NCI-H1092 treated with DMSO at 0.1 percent for 48 hours (cell line): ENCODE measurements at places on chromosomes 11 and 22.
A peak's percentile ranks its signal among the peaks of the same experiment; 100 is the strongest.

GRCh38 chr11:19365743-19366410 lies 125.1 kb upstream of the E2F8 start:
- no peak for DNase-seq

DNA sequence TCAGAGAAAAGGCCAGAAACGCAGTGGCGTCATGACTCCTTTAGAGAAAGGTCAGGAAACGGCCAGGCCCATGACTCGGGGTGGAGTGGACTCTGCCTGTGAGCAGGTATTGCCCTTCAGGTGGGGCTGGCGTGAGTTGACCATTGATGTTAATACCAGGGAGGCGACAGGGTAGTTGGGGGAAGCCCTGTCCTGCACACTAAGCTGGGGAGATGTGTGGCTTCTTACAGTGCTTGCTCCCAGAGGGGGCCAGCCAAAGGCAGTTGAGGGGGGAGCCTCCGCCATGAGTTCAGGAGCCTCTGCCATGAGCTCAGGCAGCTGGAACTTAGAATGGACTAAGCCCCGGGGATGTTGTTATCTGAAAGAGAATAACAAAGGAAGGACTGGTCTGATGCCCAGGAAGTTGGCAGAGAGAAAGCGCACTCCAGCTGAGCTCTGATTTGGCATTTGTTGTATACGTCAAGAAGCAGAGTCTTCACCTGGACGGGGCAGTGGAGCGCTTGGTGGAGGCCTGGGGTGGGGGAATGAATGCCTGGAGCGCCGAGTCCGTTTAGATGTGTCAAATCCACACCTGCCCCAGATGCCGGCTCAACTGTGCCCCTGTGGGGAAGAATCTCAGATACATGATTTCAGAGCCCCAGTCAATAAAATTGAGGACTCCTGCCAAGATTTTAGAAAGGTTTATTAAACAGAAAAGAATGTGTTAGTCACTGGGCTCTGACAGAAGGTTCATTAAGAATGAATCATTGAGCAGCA lies 222.5 kb downstream of the TBC1D22A start:
- peak; percentile 12 for DNase-seq

DNA sequence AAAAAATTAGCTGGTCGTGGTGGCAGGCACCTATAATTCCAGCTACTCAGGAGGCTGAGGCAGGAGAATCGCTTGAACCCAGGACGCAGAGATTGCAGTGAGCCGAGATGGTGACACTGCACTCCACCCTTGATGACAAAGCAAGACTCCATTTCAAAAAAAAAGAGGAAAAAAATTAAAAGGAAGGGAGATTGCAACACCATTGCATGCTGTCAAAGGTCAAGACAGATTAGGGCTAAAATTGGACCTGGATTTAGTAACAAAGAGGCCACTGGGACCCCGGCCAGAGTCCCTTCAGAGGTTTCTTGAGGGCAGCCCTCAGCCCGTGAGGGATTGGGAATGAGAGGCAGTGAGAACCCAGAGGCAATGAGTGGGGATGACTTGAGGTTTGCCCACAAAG lies 8.2 kb upstream of the MAFF start:
- no peak for DNase-seq

- DNase-seq, result peak; percentile 31
These were observed 33.8 kb downstream of the OR2AG2 start for GRCh38 chr11:6737872-6738466.

- no peak for DNase-seq
These were observed 122.3 kb downstream of the SHANK2 start for GRCh38 chr11:71130106-71130505.

GRCh38 chr11:35927104-35927503 lies 16.8 kb upstream of the LDLRAD3 start:
- peak; percentile 8 for DNase-seq

DNA sequence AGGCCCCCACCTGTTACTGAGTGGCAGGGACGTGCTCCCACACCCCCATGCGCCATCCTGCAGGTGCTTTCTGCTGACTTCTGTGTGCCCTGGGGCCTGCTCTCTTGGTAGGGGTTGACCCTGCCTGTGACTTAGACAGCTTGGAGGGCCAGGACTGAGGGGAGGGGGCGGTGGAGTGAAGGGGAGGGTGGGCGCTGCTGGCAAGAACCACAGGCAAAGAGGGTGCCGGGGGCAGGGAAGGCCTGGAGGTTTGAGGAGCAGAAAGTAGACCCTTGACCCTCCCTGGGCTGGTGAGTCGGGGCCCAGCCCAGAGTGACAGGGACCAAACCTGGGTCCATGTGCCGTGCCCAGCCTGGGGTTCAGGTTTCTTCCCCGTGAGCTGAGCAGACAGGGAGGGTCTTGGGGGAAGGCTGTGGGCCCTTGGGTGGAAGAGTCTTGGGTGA lies 17.8 kb downstream of the KCNQ1 start:
- no peak for DNase-seq

DNA sequence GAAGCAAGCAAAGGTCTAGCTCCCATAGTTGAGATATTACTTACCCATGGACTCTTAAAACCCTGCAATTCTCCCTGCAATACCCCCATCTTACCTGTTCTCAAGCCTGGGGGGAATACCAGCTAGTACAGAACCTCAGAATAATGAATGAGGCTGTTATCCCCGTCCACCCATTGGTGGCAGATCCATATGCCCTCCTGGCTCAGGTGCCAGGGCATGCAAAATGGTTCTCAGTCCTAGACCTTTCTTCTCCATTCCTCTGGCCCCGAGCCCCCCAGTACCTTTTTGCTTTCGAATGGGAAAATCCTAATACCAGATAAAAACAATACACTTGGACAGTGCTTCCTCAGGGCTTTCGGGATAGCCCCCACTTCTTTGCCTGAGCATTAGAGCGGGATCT lies 86.4 kb downstream of the PIWIL4 start:
- no peak for DNase-seq

DNA sequence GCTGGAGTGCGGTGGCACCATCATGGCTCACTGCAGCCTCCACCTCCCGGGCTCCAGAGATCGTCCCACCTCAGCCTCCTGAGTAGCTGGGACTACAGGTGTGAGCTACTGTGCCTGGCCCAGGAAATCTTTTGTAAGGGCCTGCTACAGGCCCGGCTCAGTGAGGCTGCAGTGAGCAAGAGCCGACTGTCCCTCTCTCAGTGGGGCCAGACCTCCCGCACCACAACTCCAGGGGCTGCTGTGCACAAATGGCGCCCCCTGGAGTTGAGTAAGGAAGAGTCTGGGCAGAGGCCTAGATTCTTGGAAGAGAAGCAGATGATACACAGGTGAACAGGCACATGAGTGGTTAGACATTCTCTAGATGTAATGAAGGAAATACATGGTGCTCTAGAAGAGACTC lies 7.0 kb downstream of the SERHL2 start:
- peak; percentile 13 for DNase-seq

GRCh38 chr11:132862137-132862536 lies 670.2 kb downstream of the OPCML start:
- DNase-seq, result no peak

DNA sequence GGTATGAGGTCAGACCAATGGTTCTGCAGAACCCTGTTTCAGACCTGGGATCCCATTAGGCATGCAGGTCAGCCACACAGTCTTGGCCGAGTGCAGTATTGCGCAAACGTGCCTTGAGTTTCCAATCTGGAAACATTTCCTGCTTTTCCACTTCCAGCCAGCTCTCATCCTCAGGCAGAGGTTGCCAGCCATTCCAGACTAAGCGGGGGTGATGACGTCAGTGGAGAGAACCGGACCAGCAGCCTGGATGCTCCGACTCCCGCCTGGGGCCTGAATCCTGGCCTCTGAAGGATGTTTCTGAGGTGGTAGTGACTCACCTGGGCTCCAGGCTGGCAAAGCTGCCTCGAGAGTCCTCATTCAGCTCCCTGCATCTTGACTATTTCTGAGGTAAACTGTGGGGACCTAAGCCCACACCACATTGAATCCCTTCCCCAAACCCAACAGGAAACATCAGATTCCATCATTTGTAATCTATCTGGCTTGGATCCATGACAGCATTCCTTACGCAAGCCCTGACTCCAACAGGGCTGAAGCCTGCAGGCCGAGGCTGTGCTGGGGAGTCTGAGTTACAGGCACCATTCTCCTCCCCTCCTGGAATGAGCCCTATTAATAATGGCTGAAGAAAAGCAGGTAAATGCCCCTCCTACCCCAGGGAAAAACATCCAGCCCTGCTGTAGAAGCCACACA lies 83.0 kb downstream of the ABTB2 start:
- DNase-seq, result no peak

- DNase-seq, result no peak
These were observed 25.6 kb downstream of the NARS2 start for GRCh38 chr11:78548911-78549590.

DNA sequence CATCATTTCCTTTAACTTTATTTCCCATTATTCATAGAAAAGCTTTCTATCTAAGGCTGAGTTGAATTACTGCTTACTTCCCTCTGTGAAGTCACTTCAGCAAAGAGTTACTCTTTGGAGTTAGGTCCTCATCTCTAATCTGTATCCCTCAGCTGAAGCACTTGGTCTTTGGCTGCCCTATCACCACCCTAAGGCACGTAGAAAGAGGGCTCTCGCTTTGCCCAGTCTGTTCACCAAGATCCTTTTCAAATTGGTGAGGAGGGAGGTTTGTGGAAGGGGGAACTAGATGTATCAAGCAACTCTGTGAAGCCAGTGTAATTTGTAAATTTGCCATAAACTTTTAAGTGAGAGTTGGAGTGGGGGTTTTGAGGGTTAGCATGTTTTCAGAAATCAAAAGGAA lies 43.4 kb downstream of the PAX6 start:
- DNase-seq, result no peak

DNA sequence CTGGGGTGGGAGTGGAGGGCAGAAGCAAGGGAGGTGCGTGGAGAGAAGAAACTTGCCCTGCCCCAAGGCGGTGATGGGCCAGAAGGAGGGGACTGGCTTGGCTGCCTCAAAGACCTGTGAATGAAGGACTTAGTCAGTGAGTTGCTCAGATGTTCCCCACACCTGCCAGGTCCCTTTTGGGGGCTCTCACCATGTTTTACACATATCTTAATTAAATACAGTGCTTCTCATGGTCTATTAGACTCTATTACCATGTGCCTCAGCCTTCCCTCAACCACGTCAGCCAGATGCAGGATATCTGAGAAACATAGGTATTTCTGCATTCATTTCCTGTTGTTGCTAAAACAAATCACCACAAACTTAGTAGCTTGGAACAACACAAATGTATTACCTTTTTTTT lies 429.5 kb downstream of the BUD13 start:
- DNase-seq, result no peak

GRCh38 chr11:132627981-132628380 lies 904.3 kb downstream of the OPCML start:
- no peak for DNase-seq

GRCh38 chr22:50271519-50271970 lies 1.4 kb upstream of the MAPK11 start:
- DNase-seq, result no peak

DNA sequence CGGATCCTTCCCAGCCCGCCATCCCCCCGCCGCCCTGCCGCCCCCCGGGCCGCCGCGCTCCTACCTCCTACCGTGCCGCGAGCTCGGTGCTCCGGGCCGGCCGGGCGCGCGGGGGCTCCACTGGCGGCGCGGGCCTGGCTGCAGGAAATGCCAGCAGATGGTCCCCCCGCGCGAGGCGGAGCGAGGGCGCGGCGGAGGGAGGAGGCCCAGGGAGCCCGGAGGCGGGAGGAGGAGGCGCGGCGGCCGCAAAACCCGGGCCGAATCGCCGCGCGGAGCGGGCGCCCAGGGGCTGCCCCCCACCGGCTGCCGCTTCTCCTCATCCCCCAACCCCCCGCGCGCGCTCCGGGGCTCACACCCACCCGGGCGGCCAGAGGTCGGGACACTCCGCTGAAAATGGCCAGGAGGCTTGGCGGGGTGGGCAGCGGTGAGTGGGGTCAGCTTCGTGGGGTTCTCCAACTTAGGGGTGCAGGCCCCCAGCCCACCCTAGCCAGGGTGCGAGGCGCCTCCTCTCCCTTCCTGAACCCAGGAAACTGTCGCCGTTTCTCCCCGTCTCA lies at the start of gene OSBPL5:
Gene OSBPL5, minus strand, starts transcription at position 159 of the 554 bp plus-strand sequence. CDS start 36,162 bp downstream, outside the sequence.
- DNase-seq, result no peak

- no peak for DNase-seq
These were observed 139.5 kb downstream of the SOX6 start for GRCh38 chr11:16216831-16217230.

GRCh38 chr11:43924112-43924855 lies 18.2 kb upstream of the C11orf96 start:
- DNase-seq, result no peak

DNA sequence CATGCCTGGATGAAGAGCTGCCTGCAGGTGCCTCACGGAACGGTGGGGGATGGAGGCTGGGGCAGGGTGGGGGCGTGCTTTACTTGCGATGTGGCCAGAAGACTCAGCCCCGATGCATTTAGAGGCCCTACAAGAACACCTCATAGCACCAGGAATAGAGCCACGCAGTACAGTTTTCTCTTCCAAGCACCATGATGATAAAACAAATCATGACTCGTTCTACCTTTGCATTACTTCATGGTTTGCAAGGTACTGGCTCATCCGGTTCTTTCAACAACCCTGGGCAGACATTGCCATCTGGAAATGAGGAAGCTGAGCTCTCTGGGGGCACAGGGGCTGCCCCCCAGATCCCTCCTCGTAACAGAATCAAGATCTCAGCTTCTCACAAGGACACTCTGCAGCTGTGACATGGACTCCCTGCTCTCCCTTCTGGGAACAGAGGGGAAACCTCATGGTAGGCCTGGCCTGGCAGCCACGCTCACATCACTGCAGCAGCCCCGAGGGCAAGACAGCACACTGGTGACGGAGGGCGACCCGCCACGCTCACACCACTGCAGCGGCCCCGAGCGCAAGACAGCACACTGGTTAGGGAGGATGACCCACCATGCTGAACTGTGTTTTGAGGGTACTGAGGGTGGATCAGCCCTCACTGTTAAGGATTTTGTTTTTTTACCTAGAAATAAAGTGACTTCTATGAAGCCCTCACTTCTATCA lies 46.9 kb downstream of the PHF21B start:
- no peak for DNase-seq

DNA sequence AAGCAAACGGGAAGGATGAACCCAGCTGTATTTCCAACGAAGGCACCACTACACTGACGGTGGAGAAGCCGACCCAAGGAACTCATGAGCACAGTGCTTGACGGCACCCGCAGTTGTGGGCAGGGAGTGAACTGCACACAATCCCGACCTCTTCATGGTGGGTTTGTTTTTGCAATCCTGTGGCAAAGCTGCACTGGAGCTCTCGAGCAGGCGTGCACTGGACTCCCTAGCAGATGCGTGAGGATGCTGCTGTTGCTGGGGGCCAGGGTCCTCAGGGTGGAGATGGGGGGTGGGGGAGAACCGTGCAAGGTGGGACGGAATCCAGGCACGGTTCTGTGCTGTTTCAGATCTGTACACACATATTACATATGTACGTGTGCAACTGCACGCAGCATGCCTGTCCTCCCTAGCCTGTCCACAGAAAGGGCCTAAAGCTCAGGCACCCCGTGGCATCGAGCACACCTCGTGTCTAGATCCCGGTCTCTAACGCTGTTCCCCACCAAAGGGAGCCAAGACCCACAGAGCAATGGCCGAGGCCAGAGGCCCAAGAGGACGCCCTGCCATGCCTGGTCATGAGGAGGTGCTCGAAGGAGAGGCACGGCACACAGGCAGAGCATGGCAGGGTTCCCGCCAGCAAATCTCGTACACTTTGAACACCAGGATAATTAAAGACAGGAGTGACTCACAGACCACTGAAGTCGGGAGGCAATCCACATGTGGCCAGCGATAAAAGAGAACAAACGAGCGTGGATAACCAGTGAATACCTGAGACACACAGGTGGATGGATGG lies 17.6 kb downstream of the ALG12 start:
- no peak for DNase-seq

- DNase-seq, result peak; percentile 54
These were observed 742 bp upstream of the CASP4 start for GRCh38 chr11:104968856-104969776.
